Thymus (tissue), 14 donors: ENCODE measurements at places on chromosomes 4 and X. TPM values are rescaled to one million over a fixed set of nuclear protein-coding genes. Genes with fewer than 3 reads are reported as not detected.

DNA sequence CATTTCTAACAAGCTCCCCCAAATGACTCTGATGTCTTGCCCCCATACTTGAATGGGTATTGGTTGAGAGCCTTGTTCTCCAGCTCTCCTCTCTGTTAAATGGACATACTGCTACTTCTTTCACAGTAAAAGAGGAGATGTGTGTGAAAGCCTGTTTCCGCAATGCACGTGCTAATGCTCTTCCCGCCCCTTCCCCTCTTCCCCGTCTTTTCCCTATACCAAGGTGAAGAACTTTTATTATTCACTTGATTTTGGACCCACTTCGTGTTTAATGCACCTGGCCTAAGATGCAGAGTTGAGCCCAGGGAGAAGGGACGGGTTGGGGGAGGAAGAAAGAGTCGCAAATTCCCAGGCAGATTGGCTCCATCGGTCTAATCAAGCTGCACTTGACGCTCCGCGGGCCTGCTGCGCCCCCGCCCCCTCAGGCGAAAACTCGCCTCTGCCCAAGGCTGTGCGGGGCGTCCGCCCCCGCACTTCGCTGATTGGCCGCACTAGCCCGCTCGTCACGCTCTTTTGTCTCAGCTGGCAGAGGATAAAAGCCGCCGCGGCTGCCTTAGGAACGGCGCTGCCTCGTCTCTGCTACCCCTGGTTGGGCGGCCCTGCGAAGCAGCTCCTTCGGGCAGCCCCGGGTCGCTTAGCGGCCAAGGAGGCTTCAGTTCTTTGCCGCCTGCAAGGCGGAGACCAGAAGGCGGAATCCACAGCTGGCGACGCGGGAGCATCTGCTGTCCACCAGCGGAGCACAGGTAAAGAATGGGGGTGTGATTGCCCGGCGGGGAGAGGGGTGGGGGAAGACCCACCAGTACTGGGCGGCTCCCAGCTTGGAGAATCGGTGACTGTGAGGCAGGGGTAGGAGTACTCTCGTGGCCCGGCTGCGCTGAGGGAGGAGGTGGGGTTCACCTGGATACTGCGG lies at the start of gene ZCCHC12:
ZCCHC12 (plus strand) TSS at position 562 of the 910 bp plus-strand sequence. CDS start 1,421 bp downstream, outside the sequence.
- H3K27me3 ChIP-seq: peaks cover 5% of the 10 kb centered on the region
- H3K36me3 ChIP-seq: no peaks in the 10 kb centered on the region
- no peak within 1 kb of the TSS for H3K27ac ChIP-seq
- DNase-seq: no peak
- no peaks in the 10 kb centered on the region for H3K4me1 ChIP-seq

GRCh38 chrX:63250253-63250868 lies 100.8 kb downstream of the SPIN4 start:
- no peaks in the 10 kb centered on the region for H3K4me1 ChIP-seq
- peak; percentile 13 for DNase-seq
- H3K4me3 ChIP-seq: no peak overlapping the region

VCX3A gene
- total RNA-seq: not detected

GRCh38 chr4:5952286-5952974 lies 59.5 kb upstream of the CRMP1 start:
- no peaks in the 10 kb centered on the region for H3K4me1 ChIP-seq
- no peak overlapping the region for H3K27ac ChIP-seq
- DNase-seq: no peak
- H3K36me3 ChIP-seq: no peaks in the 10 kb centered on the region
- no peak overlapping the region for H3K4me3 ChIP-seq

EGF gene
- total RNA-seq: 0.19 TPM

GUCY1B1 gene
- total RNA-seq: 7.2 TPM

DNA sequence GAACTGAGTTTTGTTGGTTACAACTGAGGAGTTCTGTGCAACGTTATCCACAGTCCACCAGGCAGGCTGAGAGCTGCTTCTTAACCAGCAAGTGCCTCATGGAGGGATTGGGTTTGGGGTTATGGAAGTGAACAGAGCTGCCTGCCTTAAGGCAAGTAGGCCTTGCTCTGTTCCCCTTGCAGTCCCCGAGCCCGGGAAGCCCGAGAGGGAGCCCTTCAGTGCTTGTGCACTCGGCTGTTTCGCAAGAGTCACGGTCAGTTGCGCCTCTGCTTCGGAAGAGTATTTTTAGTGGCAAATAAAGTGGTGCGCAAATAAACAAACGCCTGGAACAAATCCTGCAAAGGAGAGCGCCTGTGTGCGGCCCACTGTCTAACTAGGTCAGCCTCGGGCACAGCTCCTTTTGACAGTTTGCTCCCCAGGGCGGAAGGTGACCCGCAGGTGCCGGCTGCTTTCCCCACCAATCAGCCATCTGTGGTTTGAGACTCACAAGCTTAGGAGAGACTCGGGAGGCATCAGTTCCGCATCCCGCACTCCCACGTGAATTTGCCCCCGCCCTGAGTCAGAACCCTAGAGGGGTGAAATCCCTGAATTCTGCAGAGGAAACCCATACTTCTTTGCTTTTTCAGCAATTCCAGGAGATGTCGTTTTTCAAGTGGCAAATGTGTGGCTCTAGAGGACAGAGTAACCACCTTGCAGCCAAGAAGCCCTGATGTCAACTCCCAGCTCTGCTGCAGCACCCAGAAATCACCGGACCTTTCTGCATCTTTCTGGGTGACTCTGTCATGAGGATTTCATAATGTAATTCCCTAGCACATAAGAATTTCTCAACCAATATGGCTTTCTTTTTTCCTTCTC lies 56.8 kb downstream of the LGI2 start:
- DNase-seq: no peak
- no peaks in the 10 kb centered on the region for H3K4me1 ChIP-seq
- H3K36me3 ChIP-seq: no peaks in the 10 kb centered on the region
- H3K27me3 ChIP-seq: no peaks in the 10 kb centered on the region

FREM3 gene
- total RNA-seq: 0.71 TPM

DNA sequence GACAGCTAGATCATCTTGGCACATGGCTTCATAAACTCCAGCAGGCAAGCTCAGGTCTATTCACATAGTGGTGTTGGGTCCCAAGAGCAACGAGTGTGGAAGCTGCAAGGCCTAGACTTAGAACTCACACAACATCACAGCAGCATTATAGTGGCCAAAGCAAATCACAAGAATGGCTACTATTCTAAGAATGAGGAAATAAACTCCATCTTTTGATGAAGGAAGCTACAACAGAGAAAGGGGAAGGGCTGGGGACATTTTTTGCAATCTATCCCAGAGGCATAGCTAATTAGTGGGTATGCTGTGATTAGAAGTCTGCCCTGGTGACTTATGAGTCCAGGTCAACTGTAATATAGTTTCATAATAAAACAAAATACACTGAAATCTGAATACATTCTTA lies 42.9 kb upstream of the TAB3 start:
- no peak for DNase-seq
- no peaks in the 10 kb centered on the region for H3K27me3 ChIP-seq
- no peaks in the 10 kb centered on the region for H3K4me1 ChIP-seq

- H3K4me3 ChIP-seq: no peak overlapping the region
- no peaks in the 10 kb centered on the region for H3K4me1 ChIP-seq
- H3K36me3 ChIP-seq: no peaks in the 10 kb centered on the region
- DNase-seq: no peak
- no peak overlapping the region for H3K27ac ChIP-seq
- H3K27me3 ChIP-seq: no peaks in the 10 kb centered on the region
Measured at GRCh38 chr4:78356251-78356786, 195.3 kb upstream of the ANXA3 start.

BLOC1S4 gene
- 11.9 TPM for total RNA-seq

DNA sequence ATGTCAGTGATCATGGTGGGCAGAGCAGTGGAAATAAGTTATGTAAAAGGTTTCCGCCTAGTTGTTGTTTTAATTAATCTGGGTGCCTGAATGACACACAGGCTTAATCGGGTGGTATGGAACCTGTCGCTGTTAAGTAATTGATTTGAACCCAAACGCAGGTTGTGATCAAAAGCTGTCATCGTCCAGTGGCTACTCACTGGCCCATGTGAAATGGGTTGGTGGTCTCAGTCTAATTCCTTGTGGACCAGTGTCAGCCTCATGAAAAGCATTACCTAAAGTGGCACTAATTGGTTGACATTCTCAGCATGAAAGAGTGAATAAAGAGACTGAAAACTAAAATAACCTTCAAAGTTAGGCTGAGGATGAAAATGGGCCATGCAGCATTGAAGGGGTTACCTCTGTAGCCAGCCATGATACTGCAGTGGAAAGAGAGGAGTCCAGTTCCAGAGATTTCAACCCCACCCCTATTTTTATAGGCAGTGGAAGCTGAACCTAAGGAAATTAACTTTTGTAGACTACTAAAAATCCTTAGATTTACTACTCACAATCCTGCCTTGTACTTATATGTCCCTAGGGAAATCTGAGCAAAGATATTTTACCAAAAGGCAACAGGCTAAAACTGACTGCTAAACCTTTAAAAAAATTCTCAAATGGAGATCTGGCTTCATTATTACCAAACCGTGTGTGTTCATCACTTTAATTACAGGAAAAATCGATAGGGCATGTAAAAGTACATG lies 251.7 kb upstream of the TENM3 start:
- no peaks in the 10 kb centered on the region for H3K36me3 ChIP-seq
- H3K4me3 ChIP-seq: no peak overlapping the region
- no peak for DNase-seq
- H3K4me1 ChIP-seq: no peaks in the 10 kb centered on the region
- no peaks in the 10 kb centered on the region for H3K27me3 ChIP-seq

ZFP42 gene
- 0.05 TPM for total RNA-seq

GRCh38 chr4:135050086-135050717 lies 848.6 kb upstream of the PABPC4L start:
- no peak for DNase-seq
- no peak overlapping the region for H3K27ac ChIP-seq
- H3K27me3 ChIP-seq: no peaks in the 10 kb centered on the region

KIF4A gene
- 14.6 TPM for total RNA-seq

- H3K27me3 ChIP-seq: no peaks in the 10 kb centered on the region
- no peak overlapping the region for H3K4me3 ChIP-seq
- no peak for DNase-seq
- H3K4me1 ChIP-seq: no peaks in the 10 kb centered on the region
Measured at GRCh38 chrX:115047715-115048114, 30.3 kb upstream of the IL13RA2 start.

DNA sequence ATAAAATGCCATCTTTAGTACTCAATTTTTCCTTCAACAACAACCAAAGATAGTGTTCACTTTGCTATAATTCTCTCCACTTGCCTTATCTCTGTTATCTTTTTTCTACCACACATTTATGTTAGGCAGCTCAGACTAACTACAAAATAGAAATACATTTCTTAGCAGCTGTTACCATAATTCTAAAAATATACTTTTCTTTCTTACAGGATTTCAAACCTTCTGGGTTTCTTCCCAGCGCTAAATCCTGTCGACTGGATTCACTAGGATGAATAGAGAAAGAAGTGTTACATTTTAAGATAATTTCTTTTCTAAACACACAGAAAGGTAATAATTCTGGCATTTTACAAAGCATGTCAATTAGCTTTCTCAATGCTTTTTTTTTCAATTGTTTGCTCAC lies 105.5 kb upstream of the GK2 start:
- no peak overlapping the region for H3K27ac ChIP-seq
- DNase-seq: no peak
- H3K4me3 ChIP-seq: no peak overlapping the region

POU4F2 gene
- not detected for total RNA-seq

NOX1 gene
- total RNA-seq: 0.33 TPM

DNA sequence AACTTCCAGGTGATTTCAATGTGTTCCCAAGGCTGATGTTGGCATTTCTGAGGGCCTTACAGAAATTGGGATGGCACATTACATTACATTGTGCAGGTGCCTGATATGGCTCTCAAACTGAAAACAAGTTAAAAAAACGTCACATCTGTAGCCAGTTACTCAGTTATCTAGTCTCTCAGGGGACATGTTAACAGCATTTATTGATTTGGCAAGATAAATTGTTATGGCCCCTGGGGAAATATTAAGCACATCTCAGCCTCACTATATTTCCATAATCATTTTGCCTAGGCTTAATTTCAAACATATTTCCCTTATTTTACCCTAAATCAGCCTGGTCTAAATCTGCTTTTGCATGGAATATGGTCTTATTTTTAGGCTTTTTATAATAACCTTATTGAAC lies 290.0 kb downstream of the IL15 start:
- no peak overlapping the region for H3K27ac ChIP-seq
- H3K36me3 ChIP-seq: no peaks in the 10 kb centered on the region
- DNase-seq: no peak
- no peaks in the 10 kb centered on the region for H3K27me3 ChIP-seq
- no peaks in the 10 kb centered on the region for H3K4me1 ChIP-seq

- no peak for DNase-seq
- H3K27ac ChIP-seq: no peak overlapping the region
- no peaks in the 10 kb centered on the region for H3K27me3 ChIP-seq
- H3K4me1 ChIP-seq: no peaks in the 10 kb centered on the region
- no peaks in the 10 kb centered on the region for H3K36me3 ChIP-seq
Measured at GRCh38 chrX:18368402-18368801, 13.9 kb upstream of the SCML2 start.

- H3K36me3 ChIP-seq: no peaks in the 10 kb centered on the region
- no peak overlapping the region for H3K4me3 ChIP-seq
- no peaks in the 10 kb centered on the region for H3K27me3 ChIP-seq
- no peaks in the 10 kb centered on the region for H3K4me1 ChIP-seq
- H3K27ac ChIP-seq: no peak overlapping the region
Measured at GRCh38 chrX:28966331-28966730, 379.1 kb downstream of the IL1RAPL1 start.

- no peak for DNase-seq
- H3K27ac ChIP-seq: no peak overlapping the region
- H3K27me3 ChIP-seq: no peaks in the 10 kb centered on the region
Measured at GRCh38 chrX:63561425-63561824, 210.3 kb upstream of the SPIN4 start.

DNA sequence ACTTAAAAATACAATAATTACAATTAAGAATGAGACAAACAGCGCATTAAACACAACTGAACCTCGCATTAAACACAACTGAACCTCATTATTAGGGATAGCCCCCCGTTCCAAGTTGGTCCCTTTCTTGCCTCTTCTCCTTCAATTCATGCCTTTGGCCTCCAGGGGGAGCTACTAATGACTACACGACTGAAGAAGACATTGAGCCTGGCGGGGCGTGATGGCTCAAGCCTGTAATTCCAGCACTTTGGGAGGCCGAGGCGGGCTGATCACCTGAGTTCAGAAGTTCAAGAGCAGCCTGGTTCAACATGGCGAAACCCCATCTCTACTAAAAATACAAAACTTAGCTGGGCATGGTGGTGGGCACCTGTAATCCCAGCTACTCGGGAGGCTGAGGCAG lies 56.4 kb upstream of the NWD2 start:
- DNase-seq: no peak
- H3K4me3 ChIP-seq: no peak overlapping the region
- no peaks in the 10 kb centered on the region for H3K4me1 ChIP-seq
- no peak overlapping the region for H3K27ac ChIP-seq
- no peaks in the 10 kb centered on the region for H3K36me3 ChIP-seq
- no peaks in the 10 kb centered on the region for H3K27me3 ChIP-seq

DNA sequence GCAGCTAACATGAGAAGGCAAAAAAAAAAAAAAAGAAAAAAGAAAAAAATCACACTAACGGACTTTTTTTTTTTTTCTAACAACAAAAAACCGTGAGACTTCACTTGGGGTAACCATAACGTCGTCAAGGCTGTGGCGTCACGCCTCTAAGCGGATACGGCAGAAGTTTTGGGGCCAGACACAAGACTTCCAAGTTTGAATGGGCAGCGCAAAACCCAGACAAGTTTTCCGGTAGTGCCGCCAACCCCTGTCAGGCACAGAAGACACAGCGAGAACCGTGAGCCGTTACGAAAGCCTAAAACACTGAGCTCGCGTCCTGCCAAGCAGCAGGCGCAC lies 556 bp upstream of the SMARCA5 start:
- peak overlapping the region; percentile 96 for H3K27ac ChIP-seq
- H3K36me3 ChIP-seq: peaks cover 13% of the 10 kb centered on the region
- no peaks in the 10 kb centered on the region for H3K4me1 ChIP-seq
- H3K4me3 ChIP-seq: peak overlapping the region; percentile 73
- DNase-seq: no peak
